ENCODE measurements at places on chromosomes 12 and 14. TPM values are rescaled to one million over a fixed set of nuclear protein-coding genes. Genes with fewer than 3 reads are reported as not detected.

The CCDC196 gene
- polyA plus RNA-seq = not detected

The BHLHE41 gene
- polyA plus RNA-seq = 4.9 TPM

The TRIM9 gene
- polyA plus RNA-seq = 1.4 TPM

The SRRM4 gene
- polyA plus RNA-seq = 0.27 TPM

The ANG gene
- polyA plus RNA-seq = 3.1 TPM

The PPP1CC gene
- polyA plus RNA-seq = 134 TPM

The NUDT4 gene
- polyA plus RNA-seq = 84.7 TPM
